ENCODE measurements at places on chromosomes 6 and 20.

DNA sequence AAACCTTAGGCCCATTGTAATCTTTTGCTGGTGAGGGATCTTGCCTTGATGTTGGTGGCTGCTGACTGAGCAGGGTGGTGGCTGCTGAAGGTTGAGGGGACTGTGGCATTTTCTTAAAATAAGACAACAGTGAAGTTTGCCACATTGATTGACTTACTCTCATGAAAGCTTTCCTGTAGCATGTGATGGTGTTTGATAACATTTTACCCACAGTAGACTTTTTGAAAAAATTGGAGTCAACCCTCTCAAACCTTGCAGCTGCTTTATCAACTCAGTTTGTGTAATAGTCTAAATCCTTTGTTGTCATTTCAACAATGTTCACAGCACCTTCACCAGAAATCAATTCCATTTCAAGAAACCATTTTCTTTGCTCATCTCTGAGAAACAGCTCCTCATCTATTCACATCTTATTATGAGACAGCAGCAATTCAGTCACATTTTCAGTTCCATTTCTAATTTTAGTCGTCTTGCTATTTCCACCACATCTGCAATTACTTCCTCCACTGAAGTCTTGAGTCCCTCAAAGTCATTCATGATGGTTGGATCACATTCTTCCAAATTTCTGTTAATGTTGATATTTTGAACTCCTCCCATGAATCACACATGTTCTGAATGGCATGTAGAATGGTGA is 37.2 kb downstream of the CST9L start:
- DNase-seq: no peak

GRCh38 chr6:143859891-143860660 is 4.2 kb upstream of the ZC2HC1B start:
- DNase-seq: no peak

- DNase-seq: no peak
Observed at GRCh38 chr6:4658486-4658885, 117.7 kb upstream of the CDYL start.

- DNase-seq: no peak
Observed at GRCh38 chr6:43268355-43268700, 25.0 kb downstream of the TTBK1 start.

DNA sequence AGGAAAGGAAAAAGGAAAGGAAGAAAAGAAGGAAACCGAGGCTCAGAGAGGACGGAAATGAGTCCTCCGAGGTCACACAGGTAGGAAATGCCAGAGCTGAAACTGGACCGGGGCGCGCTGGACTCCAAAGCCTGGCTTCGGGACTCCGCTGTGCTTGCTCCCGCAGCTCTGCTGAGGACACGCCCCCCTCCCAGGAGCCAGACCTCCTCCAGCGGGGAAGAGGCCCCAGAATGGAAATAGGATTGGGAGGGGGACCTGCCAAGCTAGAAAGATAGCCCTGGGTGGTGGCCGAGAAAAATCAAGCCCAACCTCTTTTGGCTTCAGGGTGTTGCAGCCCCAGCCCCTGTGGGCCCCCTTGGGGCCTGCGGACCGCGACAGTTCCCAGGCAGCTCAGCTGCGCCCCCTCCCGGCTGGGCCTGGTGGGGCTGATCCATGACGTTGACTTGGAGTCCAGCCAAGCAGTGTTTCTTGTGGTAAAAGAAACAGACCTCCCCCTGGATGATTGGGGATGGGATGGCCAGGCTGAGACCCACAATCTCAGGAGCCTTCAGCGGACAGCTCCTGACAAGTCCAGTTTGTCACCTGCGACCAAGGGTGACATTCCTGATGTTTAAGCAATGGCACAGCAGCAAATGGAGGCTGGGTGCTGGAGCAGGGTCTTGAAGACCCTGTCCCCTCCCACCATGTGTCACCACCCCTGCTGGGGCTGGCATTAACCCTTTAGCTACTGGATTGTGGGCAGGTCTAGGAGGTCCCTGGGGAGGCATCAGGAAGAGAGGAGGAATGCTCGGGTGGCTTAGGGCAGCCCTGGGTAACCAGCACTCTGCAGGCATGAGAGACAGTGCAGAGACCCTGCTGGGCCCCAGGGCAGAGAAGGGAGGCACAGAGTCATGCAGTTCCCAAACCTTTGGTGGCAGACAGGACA is 55.4 kb downstream of the RIPOR3 start:
- peak; percentile 7 for DNase-seq

GRCh38 chr6:139570166-139570565 is 195.7 kb upstream of the CITED2 start:
- no peak for DNase-seq

Data from stimulated activated CD8-positive, alpha-beta memory T cell treated with anti-CD3 and anti-CD28 coated beads, Interleukin-7, amount 100 ng/mL, for 4 hours (primary cell).